ENCODE measurements at places on chromosomes 11 and 22.

GRCh38 chr22:22855617-22856308 lies 31.9 kb upstream of the IGLL5 start:
- no peak for DNase-seq

DNA sequence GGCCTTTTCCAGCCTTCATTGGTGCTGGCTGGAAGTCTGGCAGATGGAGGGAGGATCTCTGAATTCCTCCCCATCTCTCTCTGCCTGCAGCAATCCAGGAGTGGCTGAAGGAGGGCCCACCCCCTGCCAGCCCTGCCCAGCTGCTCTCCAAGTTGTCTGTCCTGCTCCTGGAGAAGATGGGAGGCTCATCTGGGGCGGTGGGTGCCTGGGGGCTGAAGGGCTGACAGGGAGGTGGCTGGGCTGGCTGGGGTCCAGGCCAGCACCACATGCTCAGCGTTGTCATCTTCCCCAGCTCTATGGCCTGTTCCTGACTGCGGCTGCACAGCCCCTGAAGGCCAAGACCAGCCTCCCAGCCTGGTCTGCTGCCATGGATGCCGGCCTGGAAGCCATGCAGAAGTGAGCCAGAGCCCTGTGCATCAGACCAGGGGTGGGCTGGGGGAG lies 12.2 kb downstream of the TKFC start:
- DNase-seq, result no peak

DNA sequence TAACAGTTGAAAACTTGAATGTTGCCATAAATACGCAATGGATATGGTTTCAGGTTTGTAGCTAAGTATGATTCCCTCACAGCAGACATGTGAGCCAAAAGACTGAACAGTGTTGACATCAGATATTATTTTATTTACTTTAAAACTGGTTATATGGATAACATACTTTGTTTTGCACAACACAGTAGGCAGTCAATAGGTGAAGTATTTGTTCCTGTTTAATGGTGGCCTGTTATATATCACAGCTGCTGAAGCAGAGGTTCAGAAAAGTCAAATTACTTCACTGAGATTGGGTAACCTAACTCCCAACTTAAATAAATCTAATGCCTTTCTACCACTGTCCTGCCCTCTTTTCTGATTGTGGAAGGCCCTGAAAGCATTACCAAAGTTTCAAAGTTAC lies 44.6 kb downstream of the YAP1 start:
- no peak for DNase-seq

DNA sequence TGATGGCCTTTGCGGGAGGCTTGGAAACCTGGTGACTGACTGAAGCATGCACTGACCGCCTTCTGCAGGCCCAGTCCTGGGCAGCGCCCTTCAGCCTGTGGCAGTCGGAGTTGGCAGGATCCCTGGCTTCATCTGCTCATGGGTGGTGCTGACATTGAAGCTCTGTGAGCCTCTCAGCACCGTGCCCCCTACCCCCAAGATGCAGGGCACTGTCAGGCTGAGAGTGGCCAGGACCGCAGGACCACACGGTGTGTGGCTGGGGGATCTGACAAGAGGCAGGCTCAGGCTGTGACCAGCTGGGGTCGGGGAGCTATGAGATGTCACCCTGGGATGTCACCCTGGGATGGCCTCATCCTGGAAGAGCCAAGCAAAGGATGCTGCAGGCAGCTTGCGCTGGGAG lies 32.7 kb downstream of the TBC1D22A start:
- no peak for DNase-seq

DNA sequence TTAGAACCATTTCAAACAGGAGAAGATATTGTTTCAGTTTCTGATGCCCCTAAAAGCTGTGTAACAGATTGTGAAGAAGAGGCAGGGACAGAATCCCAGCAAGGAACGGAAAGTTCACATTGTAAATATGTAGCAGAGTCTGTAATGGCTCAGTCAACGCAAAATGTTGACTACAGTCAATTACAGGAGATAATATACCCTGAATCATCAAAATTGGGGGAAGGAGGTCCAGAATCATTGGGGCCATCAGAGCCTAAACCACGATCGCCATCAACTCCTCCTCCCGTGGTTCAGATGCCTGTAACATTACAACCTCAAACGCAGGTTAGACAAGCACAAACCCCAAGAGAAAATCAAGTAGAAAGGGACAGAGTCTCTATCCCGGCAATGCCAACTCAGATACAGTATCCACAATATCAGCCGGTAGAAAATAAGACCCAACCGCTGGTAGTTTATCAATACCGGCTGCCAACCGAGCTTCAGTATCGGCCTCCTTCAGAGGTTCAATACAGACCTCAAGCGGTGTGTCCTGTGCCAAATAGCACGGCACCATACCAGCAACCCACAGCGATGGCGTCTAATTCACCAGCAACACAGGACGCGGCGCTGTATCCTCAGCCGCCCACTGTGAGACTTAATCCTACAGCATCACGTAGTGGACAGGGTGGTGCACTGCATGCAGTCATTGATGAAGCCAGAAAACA lies 40.8 kb downstream of the IGLL1 start:
- peak; percentile 81 for DNase-seq

GRCh38 chr11:72433455-72434036 lies 785 bp downstream of the CLPB start:
- no peak for DNase-seq

GRCh38 chr11:129620237-129621104 lies 195.2 kb upstream of the TMEM45B start:
- no peak for DNase-seq

DNA sequence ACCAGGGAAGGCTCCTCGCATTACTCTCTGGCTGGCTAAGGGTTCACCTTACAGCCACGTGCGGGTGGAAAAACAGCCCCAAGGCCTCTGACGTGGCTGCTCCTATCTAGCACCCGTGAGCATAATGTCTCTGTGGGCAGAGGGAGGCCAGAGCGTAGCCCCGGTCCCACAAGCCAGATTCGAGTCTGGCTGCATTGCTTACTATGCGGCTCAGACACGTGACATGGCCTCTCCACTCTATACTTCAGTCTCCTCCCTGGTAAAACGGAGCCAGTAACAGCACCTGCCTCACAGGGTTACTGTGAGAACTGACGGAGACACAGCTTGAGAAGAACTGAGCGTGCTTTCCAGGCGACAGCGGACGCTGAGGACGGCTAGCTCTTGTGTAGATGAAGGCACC lies 105.8 kb upstream of the BID start:
- no peak for DNase-seq

DNA sequence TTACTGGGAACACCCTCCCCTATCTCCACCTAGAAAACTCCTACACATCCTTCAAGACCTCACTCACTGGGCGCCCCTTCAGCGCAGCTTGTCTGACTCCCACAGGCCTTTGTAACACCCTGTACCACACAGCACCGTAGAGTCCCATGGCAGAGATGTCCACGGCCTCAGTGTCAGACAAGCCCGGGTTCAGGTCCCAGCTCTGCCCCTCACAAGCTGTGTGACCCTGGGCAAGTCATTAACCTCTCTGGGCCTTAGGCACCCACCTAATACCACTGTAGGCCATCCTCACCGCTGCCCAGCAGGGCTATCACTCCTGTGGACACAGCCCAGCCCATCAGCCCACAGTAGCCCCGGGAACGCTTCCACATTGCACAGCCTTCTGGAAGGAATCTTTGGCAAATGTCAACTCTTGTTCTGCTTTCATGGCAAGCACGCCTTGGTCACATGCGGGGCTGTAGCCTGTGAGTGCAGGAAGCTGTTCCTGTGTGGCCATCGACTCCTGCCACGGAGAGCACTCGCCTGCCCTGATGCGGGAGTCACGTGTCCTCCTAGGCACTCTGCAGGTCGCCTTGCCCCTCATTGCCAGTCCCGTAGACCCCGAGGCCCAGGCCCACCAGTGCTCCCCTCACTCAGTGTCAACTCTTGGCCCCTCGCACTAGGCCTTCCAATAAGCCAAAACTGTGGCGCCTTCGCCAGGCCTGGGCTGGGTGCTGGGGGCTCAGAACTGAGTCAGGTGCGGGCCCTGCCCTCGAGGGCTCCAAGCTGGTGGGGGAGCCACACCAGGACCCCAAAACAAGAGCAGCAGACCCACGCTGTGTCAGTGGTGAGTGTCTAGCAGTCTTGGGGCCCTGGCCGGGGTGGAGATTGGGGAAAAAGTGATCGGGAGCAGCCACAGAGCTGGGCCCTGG lies 32.9 kb upstream of the RFPL3 start:
- no peak for DNase-seq

- DNase-seq, result no peak
Observed at GRCh38 chr11:85089654-85090053, 537.5 kb downstream of the DLG2 start.

DNA sequence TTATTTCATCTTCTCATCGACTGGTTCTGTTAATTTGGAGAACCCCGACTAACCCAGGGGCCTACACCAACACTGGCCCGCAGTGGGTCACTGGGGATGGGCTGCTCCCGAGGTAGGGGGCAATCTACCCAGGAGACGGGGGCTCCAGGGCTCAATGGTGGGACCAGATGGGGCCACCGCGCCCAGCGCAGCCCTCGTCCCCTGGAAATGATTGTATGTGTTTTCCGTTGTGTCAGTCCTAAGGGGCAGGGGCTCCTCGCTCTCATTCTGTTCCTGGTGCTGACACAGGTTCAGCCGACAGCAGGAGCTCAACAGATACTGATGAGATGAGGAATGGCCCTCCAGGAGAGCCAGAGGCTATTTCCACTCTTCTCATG lies 20.7 kb downstream of the A4GALT start:
- DNase-seq, result no peak

GRCh38 chr22:34068001-34068400 lies 147.7 kb upstream of the LARGE1 start:
- no peak for DNase-seq

GRCh38 chr11:17386331-17387084 lies 2.0 kb downstream of the KCNJ11 start:
- DNase-seq, result no peak

DNA sequence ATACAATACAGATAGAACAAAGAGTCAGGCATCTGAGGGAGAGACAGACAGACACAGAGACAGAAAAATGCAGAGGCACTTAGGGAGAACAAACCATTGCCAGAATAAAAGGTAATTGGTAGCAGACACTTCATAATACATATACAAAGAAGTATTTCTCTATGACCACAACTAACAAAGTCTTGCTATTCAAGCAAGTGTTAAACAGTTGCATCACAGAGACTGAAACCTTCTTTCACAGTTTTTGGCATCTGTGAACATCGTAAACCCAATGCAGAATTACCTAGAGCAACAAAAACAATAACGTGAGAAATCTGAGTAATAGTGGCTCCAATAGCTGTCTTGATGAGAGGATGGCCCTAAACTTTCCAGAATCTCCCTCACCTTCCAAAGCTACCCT lies 116.4 kb downstream of the BLID start:
- no peak for DNase-seq

DNA sequence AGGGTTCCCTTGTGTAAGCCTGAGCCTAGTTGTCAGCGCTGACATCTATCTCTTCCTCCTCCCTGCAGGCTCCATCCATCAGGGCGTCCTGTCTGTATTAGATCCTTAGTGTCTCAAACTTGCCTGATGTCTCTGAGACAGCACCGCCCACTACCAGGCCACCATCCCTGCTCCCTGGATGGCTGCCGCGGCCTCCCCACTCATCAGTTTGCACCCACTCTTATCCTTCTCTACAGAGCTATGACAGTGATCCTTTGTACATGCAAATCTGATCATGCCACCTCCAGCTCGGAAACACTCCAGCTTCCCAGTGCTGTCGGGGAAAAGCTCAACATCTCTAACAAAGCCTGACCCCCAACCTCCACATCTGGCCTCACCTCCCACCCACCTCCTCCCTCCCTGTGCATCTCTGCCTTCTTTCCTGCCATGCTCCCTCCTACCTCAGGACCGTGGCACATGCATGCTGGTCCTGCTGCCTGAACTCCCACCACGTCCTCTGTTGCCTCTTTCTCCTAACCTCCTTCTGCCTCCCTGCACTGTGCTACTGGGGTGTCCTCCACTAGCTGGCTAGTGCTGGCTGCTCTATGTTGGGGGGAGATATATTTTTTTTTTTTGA lies 61.6 kb upstream of the EIF3D start:
- DNase-seq, result peak; percentile 31

DNA sequence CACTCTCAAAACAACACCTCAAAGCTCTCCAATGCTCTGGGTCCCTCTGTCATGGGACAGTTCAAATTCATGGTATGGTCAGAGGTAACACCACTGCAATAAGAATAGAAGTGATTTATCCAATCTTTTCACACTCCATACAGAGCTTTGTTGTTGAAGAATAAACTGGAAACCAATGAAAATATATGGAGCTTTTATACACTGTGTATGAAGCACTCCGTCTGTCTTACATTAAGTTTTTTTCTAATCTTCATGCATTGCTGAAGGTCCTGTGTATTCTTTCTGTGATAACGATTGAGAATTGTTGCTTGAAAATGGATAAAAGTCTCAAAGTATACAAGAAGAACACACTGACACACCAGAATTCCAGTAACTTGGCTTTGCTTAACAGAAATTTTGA lies 603.7 kb upstream of the LUZP2 start:
- no peak for DNase-seq

DNA sequence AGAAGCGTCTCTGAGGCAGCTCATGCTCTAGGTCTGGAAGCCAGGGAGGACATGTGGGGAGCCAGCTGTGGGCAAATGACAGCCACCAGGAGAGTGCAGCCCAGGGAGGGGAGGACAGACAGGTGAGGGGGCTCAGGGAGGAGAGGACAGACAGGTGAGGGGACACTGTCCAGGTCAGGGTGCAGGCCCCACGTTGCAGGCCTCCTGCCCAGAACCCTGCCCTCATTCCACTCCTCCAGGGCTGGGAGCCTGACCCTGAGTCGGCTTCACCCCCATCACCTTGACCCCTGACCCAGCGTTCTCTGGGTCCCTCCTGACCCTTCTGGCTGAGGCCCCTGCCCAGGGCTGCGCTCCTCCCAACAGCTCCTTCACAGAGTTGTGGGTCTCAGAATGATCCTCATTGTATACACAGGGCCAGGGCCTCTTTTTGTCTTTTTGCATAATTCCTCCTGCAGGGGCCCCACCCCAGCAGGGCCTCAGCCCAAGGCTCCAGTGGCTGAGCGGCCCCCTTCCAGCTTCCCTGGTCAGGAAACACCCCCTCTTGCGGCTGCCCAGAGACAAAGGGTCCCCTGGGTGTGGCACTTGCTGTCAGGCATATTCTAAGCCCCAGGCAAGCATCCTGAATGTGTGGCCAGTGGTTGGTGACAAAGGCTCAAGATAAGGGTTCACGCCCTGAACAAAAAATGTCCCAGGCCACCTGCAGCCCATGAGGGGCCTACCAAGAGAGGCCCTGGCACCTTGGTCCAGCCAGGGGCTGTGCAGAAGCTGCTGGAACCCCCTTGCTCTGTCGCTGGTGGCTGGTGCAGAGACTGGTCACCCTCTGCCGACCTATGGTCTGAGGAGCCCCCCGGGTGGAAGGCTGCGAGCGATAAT lies 853.0 kb downstream of the BRD1 start:
- no peak for DNase-seq

GRCh38 chr11:819129-819931 lies 616 bp downstream of the PNPLA2 start:
- peak; percentile 94 for DNase-seq

All from left forelimb (tissue), 1 donor.